Activated B cell treated with CpG ODN at 0.5 μM for 24 hours (primary cell): ENCODE measurements at places on chromosomes 5 and 9. TPM values are rescaled to one million over a fixed set of nuclear protein-coding genes. Genes with fewer than 3 reads are reported as not detected.

Gene SLC6A3
- total RNA-seq: 1.4 and 2.0 TPM in 2 replicates

Gene ARRDC3
- total RNA-seq: 56.3 and 65.3 TPM in 2 replicates

Gene FST
- not detected in 2 replicates for total RNA-seq

Gene PCDHGA10
- 1.2 and 1.3 TPM in 2 replicates for total RNA-seq

Gene NDST1
- 5.7 and 8.1 TPM in 2 replicates for total RNA-seq

Gene GPRIN1
- 2.8 and 3.2 TPM in 2 replicates for total RNA-seq

Gene KCNV2
- total RNA-seq: not detected in 2 replicates

Gene ZNF618
- 0.22 and 0.67 TPM in 2 replicates for total RNA-seq

Gene UGT3A1
- total RNA-seq: not detected in 2 replicates

Gene BHMT2
- not detected in 2 replicates for total RNA-seq

Gene ACTBL2
- not detected in 2 replicates for total RNA-seq
